ENCODE measurements at places on chromosomes 6 and 20. TPM values are rescaled to one million over a fixed set of nuclear protein-coding genes. Genes with fewer than 3 reads are reported as not detected.

The CDKAL1 gene
- total RNA-seq, result 24.8 TPM

The SALL4 gene
- 41.0 TPM for total RNA-seq

The SOX18 gene
- total RNA-seq, result 0.66 TPM

The RRAGD gene
- total RNA-seq, result 14.7 TPM

The PSORS1C2 gene
- total RNA-seq, result 0.49 TPM
